Tibial artery (tissue), 4 donors: ENCODE measurements at places on chromosomes 4 and X.

GRCh38 chr4:56681158-56681852, at the start of gene HOPX:
TSS of gene HOPX (minus strand) at chr4:56681296. CDS start at chr4:56657816, 23,480 bp downstream.
- DNase-seq = no peak
- no peaks in the 10 kb centered on the region for H3K4me1 ChIP-seq
- no peak within 1 kb of the TSS for H3K4me3 ChIP-seq
- H3K36me3 ChIP-seq = no peaks in the 10 kb centered on the region
- no peaks in the 10 kb centered on the region for H3K27me3 ChIP-seq
- H3K27ac ChIP-seq = no peak within 1 kb of the TSS

- DNase-seq = no peak
- H3K36me3 ChIP-seq = peaks cover 31% of the 10 kb centered on the region
- no peaks in the 10 kb centered on the region for H3K4me1 ChIP-seq
- no peaks in the 10 kb centered on the region for H3K27me3 ChIP-seq
- no peak overlapping the region for H3K27ac ChIP-seq
Measured at GRCh38 chrX:150767475-150768131, 74.4 kb downstream of the MTMR1 start.

DNA sequence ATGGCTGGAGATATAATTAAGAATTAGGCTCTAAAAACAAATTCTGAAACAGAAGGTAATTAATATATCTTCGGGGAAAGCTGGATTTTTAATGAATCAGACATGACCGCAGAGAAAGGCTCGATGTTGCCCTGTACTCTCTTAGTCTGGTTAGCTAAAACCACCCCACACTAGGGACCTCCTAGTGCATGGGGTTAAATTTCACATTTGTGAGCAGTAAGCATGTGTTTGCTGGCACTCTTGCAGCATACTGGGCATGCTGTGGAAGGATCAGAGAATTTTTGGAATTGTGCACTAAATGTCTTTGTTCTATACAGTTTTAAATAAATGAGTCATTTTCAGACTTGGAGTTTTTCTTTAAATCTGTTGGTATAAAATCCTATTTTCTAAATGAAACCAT, 475.6 kb upstream of the FTHL17 start:
- peaks cover 27% of the 10 kb centered on the region for H3K4me1 ChIP-seq
- no peaks in the 10 kb centered on the region for H3K36me3 ChIP-seq
- no peaks in the 10 kb centered on the region for H3K27me3 ChIP-seq
- DNase-seq = no peak
- no peak overlapping the region for H3K27ac ChIP-seq

GRCh38 chr4:5391492-5391891, 316.9 kb downstream of the EVC2 start:
- no peaks in the 10 kb centered on the region for H3K27me3 ChIP-seq
- H3K27ac ChIP-seq = no peak overlapping the region
- H3K4me3 ChIP-seq = no peak overlapping the region

- no peaks in the 10 kb centered on the region for H3K27me3 ChIP-seq
- DNase-seq = no peak
- H3K36me3 ChIP-seq = no peaks in the 10 kb centered on the region
- H3K4me3 ChIP-seq = no peak overlapping the region
Measured at GRCh38 chr4:165635951-165636350, 237.1 kb upstream of the TLL1 start.

- DNase-seq = no peak
- H3K4me3 ChIP-seq = no peak overlapping the region
- peaks cover 39% of the 10 kb centered on the region for H3K4me1 ChIP-seq
- no peak overlapping the region for H3K27ac ChIP-seq
- H3K36me3 ChIP-seq = no peaks in the 10 kb centered on the region
- peaks cover 99% of the 10 kb centered on the region for H3K27me3 ChIP-seq
Measured at GRCh38 chr4:110635163-110635865, 12.4 kb upstream of the PITX2 start.

DNA sequence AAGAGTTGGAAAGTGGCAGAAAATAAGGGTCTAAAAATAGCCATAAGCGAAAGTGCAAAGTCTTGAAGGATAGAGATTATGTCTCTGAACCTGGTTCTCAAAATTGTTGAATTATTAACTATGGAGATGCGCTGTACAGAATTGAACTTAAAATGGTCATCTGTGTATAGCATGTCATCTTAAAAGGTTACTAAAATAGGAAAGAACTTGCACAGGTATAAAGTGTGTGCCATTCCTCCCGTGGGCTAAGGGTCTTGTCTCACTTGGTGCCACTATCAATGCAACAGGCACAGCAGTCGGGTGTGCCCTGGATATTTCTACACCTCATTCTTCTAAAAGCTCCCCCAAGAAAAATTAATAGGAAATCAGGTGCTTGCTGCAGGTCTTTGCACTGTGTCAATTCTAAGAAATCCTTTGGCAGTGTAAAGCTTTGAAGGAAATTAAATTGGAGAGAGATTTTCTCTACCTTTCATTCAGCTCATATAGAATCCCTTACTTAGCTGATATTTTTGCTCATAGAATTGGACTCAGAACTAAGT, 2.4 kb downstream of the SORBS2 start:
- peak overlapping the region; percentile 57 for H3K4me3 ChIP-seq
- DNase-seq = no peak
- H3K36me3 ChIP-seq = no peaks in the 10 kb centered on the region

DNA sequence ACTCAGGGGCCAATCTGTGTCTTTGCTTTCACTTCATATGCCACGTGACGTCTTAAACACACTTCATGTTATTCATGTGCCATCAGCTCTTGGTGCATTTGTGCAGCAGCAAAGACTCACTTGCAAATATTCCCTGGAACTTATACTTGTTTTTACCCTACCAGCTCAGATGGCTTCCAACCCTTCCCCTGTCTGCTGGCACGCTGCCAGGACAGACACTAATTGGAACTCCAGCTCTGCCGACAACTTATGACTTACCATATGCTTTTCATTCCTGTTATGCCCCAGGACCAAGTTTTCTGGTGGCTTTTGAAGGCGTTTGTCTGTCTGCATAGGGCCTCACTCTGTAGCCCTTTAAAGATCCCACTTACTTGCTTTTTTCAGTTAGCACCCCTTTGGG, 261.7 kb upstream of the GNPDA2 start:
- H3K27ac ChIP-seq = no peak overlapping the region
- H3K4me3 ChIP-seq = no peak overlapping the region
- H3K36me3 ChIP-seq = no peaks in the 10 kb centered on the region
- H3K4me1 ChIP-seq = no peaks in the 10 kb centered on the region

DNA sequence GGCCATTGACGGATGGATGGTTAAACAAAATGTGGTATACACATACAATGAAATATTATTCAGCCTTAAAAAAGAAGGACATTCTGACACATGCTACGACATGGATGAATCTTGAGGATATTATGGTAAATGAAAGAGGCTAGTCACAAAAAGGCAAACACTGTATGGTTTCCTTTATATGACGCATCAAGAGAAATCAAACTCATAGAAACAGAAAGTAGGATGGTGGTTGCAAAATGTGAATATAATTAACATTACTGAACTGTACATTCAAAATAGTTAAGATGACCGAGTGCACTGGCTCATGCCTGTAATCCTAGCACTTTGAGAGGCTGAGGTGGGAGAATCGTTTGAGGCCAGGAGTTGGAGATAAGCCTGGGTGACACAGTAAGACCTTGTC, 9.5 kb upstream of the CASK start:
- no peak overlapping the region for H3K27ac ChIP-seq
- H3K36me3 ChIP-seq = no peaks in the 10 kb centered on the region
- no peak for DNase-seq
- no peak overlapping the region for H3K4me3 ChIP-seq
- no peaks in the 10 kb centered on the region for H3K27me3 ChIP-seq

DNA sequence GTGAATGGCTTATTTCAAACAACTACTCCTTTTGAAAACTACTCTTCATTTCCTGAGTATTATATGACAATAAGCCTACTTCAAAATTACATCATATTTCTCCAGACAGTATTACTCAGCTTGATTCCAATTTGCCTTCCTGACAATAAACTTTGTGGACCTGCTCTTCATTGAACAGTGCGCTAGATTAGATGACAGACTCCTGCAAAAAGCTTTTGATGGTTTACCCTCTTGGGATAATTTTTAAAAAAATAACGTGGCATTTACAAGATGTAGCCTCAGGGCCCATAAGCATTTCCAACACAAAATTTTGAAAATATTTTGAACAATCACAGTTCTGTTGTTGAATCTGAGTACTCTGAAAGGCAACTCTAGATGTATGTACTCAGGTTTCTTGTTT, 25.9 kb downstream of the MGAT4D start:
- DNase-seq = no peak
- H3K4me3 ChIP-seq = no peak overlapping the region
- H3K36me3 ChIP-seq = no peaks in the 10 kb centered on the region
- H3K4me1 ChIP-seq = no peaks in the 10 kb centered on the region
- no peak overlapping the region for H3K27ac ChIP-seq

GRCh38 chr4:8657381-8658088, 65.0 kb downstream of the CPZ start:
- DNase-seq = no peak
- no peak overlapping the region for H3K27ac ChIP-seq
- no peaks in the 10 kb centered on the region for H3K4me1 ChIP-seq
- peaks cover 15% of the 10 kb centered on the region for H3K27me3 ChIP-seq

- no peaks in the 10 kb centered on the region for H3K4me1 ChIP-seq
- DNase-seq = no peak
- H3K36me3 ChIP-seq = no peaks in the 10 kb centered on the region
- no peaks in the 10 kb centered on the region for H3K27me3 ChIP-seq
Measured at GRCh38 chr4:54675721-54676461, 18.1 kb downstream of the KIT start.

GRCh38 chr4:80140194-80140593, 57.1 kb upstream of the PRDM8 start:
- no peaks in the 10 kb centered on the region for H3K4me1 ChIP-seq
- no peaks in the 10 kb centered on the region for H3K36me3 ChIP-seq
- no peak overlapping the region for H3K4me3 ChIP-seq
- DNase-seq = no peak
- H3K27ac ChIP-seq = no peak overlapping the region

DNA sequence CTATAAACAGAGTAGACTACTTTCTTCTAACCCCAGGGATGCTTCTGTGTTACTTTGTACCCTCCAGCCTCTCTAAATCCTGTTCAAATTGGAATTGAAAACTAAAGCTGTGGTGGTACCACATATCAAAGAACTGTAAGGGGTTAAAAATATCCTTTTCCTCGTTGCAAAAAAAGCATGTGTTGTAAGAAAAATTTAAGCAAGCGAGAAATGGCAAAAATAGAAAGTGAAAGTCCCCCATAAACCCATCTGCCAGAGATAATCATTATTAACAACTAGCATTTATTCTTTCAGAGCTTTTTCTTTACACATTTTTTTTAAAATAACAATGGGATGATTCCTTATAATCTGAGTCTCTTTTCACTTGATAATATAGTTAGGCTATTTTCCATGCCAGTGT, 40.6 kb downstream of the TMEM164 start:
- no peaks in the 10 kb centered on the region for H3K27me3 ChIP-seq
- no peaks in the 10 kb centered on the region for H3K36me3 ChIP-seq
- H3K4me3 ChIP-seq = no peak overlapping the region
- no peaks in the 10 kb centered on the region for H3K4me1 ChIP-seq

GRCh38 chrX:151227627-151228026, 51.2 kb downstream of the GPR50 start:
- H3K36me3 ChIP-seq = no peaks in the 10 kb centered on the region
- no peak overlapping the region for H3K4me3 ChIP-seq
- no peaks in the 10 kb centered on the region for H3K27me3 ChIP-seq
- no peak for DNase-seq
- no peaks in the 10 kb centered on the region for H3K4me1 ChIP-seq
- H3K27ac ChIP-seq = no peak overlapping the region

GRCh38 chrX:15530318-15530717, 29.7 kb downstream of the BMX start:
- no peaks in the 10 kb centered on the region for H3K27me3 ChIP-seq
- H3K4me1 ChIP-seq = no peaks in the 10 kb centered on the region
- DNase-seq = no peak

DNA sequence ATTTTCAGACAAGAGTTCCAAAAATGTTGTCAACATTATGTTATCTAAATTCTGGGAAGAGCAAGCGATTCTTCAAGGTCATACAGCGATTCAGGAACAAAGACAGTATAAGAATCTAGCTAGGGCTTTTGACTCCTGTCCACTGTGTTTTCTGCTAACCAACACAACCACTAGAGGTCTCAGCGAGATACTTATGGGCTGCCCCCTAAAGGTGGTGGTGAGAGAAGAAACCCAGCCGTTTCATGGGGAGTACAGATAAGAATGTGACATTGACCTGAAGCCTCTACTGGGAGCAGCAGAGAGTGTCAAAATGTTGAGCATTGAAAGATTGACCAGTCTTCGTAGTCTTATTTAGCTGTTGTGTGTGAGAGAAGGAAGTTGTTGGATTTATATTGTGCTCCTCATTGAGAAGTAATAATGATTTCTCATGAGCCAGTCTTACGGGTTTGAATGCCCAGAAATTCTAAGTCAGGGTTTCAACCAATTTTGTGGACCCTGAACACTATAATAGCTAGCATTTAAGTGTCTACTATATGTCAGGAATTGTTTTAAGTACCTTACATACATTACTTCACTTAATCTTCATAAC, 168.3 kb downstream of the SPRY1 start:
- DNase-seq = no peak
- no peak overlapping the region for H3K4me3 ChIP-seq
- no peak overlapping the region for H3K27ac ChIP-seq

GRCh38 chr4:148273501-148273986, 168.7 kb downstream of the NR3C2 start:
- no peak overlapping the region for H3K4me3 ChIP-seq
- no peaks in the 10 kb centered on the region for H3K36me3 ChIP-seq
- H3K4me1 ChIP-seq = peaks cover 9% of the 10 kb centered on the region
- no peaks in the 10 kb centered on the region for H3K27me3 ChIP-seq
- H3K27ac ChIP-seq = no peak overlapping the region
- no peak for DNase-seq

GRCh38 chr4:8819019-8819418, 52.6 kb downstream of the HMX1 start:
- no peak overlapping the region for H3K4me3 ChIP-seq
- no peak overlapping the region for H3K27ac ChIP-seq
- H3K27me3 ChIP-seq = peaks cover 31% of the 10 kb centered on the region
- DNase-seq = no peak

- H3K4me1 ChIP-seq = no peaks in the 10 kb centered on the region
- peak overlapping the region; percentile 96 for H3K4me3 ChIP-seq
- H3K27ac ChIP-seq = peak overlapping the region; percentile 94
- no peaks in the 10 kb centered on the region for H3K36me3 ChIP-seq
- DNase-seq = no peak
- H3K27me3 ChIP-seq = no peaks in the 10 kb centered on the region
Measured at GRCh38 chr4:98930311-98930865, 1.5 kb upstream of the EIF4E start.

GRCh38 chr4:150591904-150592303, 10.0 kb downstream of the MAB21L2 start:
- no peak overlapping the region for H3K27ac ChIP-seq
- DNase-seq = no peak
- H3K27me3 ChIP-seq = no peaks in the 10 kb centered on the region
- no peak overlapping the region for H3K4me3 ChIP-seq
- H3K4me1 ChIP-seq = no peaks in the 10 kb centered on the region

GRCh38 chrX:110055616-110056015, 52.7 kb downstream of the TMEM164 start:
- no peaks in the 10 kb centered on the region for H3K36me3 ChIP-seq
- no peak overlapping the region for H3K27ac ChIP-seq
- no peaks in the 10 kb centered on the region for H3K4me1 ChIP-seq
- no peaks in the 10 kb centered on the region for H3K27me3 ChIP-seq

GRCh38 chr4:183783306-183783705, 121.8 kb upstream of the STOX2 start:
- H3K4me3 ChIP-seq = no peak overlapping the region
- DNase-seq = no peak
- no peaks in the 10 kb centered on the region for H3K36me3 ChIP-seq
- no peaks in the 10 kb centered on the region for H3K27me3 ChIP-seq
- no peak overlapping the region for H3K27ac ChIP-seq
